CD4-positive, alpha-beta memory T cell (primary cell): ENCODE measurements at places on chromosomes 16 and 17.

GRCh38 chr17:74432766-74433391 lies 991 bp downstream of the GPRC5C start:
- no peak for DNase-seq

GRCh38 chr17:48351911-48352332 lies 78.1 kb downstream of the SKAP1 start:
- peak; percentile 31 for DNase-seq

- DNase-seq = peak; percentile 41
Observed at GRCh38 chr16:4327386-4328045, 11.6 kb downstream of the GLIS2 start.

- DNase-seq = no peak
Observed at GRCh38 chr17:50280068-50280467, 5.8 kb downstream of the TMEM92 start.

GRCh38 chr17:21538615-21539014 lies 153.7 kb upstream of the KCNJ18 start:
- DNase-seq = no peak

DNA sequence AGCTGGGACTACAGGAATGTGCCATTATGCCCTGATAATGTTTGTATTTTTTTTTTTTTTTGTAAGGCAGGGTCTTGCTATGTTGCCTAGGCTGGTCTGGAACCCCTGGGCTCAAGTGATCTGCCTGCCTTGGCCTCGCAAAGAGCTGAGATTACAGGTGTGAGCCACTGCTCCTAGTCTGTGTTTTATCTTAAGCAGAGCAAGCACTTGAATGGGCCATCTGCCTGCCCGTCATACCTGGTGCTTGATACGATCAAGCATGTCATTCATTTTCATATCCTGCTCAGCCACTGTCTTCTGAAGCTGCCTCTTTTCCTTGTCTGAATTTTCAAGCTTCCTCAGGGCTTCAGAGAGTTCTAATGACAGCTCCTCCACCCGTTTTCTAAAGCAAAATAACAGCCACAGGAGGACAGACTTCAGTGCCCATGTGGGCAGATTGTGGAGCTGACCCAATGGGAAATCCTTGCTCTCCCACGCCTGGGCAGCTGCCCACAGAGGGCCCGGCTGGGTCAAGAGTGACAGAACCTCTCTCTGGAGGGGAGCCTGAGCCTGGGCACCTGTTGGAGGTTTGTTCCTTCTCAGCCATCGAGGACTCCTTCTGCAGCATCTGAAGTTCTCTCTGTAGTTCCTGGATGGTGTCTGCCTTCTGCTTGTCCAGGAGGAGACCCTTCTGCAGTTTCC lies 36.5 kb downstream of the DHX38 start:
- no peak for DNase-seq

DNA sequence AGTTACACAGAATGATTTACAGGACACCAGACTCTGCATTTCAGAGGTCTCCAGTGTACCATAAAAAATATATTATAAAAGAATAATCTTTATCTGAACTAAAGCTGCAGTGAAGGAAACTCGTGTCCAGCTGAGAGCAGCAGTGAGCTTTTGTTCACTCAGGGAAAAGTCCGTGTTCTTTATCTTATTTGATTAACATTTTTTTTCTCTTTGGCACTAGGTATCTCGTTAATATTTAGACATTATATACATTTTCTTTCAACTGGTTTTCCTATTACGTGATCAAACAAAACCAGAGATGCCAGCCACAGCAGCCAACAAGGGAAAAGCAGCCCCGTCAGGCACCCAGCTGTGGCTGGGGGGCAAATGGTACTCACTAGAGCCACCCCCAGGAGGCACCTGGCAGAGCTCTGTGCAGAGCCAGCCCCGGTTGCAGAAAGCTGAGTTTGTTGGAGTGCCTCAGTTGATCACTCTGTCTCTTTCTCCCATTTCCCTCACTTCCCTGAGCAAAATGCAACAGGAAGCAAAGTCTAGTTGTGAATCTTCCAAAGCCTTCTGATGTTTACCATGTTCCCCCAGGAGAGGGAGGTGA lies 1.1 kb upstream of the HS3ST4 start:
- no peak for DNase-seq

DNA sequence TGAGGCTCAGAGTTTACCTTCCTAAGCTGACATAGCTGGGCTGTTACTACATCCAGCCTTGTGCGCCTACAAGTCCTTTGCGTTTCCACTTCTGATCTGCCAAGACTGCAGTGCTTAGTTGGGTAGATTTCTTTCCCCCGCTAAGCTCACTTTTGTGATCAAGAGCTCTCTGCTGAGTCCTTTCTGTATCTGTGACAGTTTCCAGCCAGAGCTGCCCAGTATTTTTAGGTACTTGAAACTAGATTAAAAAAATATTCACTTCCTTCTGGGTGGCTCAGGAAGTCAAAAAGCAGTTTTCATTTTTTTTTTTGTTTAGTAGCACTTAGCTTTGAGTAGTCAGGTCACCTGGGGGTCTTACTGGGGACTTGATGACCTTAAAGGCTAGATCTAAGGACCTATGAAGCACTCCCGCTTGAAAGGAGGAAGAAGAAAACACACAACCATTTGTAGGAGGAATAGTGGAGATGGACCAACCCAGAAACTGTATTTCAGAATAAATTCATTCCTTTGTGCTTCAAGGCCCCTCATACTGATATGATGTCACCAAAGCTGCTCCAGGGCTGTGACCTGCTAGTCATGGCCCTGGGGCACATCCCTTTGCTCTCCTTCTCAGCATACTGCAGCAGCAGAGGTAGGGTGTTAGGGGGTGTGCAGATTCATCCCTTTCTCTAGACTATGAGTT lies 75.6 kb upstream of the HNF1B start:
- DNase-seq = no peak

DNA sequence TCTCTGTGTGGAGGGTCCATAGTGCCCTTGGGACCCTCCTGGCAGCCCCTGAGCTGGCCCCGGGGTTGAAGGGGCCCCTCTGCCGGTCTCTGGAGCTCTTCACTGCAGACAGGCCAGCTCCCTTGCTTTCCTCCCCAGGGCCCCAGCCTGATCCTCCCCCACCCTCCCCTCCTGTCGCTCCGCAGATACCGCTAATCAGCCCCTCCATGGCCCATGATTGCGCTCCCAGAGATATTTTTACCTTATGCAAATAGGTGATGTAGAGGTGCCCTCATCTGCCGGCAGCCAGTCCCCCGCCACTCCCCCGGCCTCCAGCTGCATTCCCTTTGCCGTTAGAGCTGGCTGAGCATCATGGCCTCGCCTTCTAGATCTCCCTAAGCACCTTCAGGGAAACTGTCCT lies 9.2 kb downstream of the MMP15 start:
- DNase-seq = peak; percentile 6

GRCh38 chr17:19411631-19412030 lies 599 bp downstream of the RNF112 start:
- DNase-seq = no peak

DNA sequence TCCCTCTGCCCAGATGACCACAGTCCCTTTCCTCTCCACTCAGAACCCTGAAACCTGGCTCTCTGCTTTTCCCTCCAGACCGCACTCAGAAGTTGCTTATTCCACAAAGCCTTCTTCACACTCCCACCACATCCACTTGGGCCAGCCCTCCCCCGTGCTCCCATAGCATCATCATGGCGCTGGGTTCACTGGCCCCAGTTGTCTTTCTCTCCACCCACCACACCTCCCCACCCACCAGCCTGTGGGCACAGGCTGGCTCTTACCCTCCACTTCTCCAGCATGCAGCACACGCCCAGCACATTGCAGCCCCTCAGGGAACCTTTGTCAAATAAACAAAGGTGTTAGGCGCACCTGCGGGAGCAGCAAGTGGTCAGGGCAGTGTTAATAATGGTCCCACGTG lies 130.0 kb downstream of the KATNIP start:
- DNase-seq = no peak

DNA sequence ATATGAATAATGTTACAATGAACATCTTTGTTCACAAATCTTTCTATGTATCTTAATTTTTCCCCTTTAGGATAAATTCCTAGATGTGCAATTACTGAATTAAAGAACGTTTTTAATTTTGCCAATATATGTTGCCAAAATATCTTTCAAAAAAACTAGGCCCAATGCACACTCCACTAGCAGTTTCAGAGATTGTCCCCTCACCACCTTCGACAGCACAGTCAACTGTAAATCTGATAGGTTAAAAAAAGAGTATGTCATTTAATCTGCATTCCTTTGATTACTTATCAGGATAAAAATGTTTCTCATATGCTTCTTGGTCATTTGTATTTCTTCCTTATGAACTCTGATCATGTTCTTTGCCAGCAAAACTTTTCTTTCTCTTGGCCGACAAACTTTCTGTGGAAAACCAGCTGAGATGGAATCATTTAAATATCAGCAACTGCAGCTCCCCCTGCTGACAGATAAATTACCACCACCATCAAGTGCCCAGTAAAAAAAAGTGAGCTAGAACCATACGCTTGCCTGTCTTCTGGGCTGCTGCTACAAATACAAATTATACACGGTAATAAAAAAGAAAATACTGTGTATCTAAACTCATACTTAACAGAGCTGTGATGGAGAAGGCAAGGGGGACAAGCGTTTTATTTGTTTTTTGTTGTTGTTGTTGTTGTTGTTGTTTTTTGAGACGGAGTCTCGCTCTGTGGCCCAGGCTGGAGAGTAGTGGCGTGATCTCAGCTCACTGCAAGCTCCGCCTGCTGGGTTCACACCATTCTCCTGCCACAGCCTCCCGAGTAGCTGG lies 19.6 kb upstream of the KANSL1 start:
- peak; percentile 73 for DNase-seq

DNA sequence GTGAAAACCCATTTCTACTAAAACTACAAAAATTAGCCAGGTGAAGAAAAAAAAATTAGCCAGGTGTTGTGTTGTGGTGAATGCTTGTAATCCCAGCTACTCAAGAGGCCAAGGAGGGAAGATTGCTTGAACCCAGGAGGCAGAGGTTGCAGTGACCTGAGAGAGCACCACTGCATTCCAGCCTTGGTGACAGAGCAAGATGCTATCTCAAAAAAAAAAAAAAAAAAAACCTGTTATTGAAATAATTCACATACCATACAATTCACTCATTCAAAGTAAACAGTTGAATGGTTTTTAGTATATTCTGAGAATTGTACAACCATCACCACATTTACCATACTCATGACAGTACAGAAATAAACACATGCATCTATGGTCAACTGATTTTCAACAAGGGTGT lies 31.0 kb downstream of the ZNRF1 start:
- no peak for DNase-seq

- DNase-seq = peak; percentile 19
Observed at GRCh38 chr17:67431249-67432015, 54.4 kb downstream of the PITPNC1 start.

DNA sequence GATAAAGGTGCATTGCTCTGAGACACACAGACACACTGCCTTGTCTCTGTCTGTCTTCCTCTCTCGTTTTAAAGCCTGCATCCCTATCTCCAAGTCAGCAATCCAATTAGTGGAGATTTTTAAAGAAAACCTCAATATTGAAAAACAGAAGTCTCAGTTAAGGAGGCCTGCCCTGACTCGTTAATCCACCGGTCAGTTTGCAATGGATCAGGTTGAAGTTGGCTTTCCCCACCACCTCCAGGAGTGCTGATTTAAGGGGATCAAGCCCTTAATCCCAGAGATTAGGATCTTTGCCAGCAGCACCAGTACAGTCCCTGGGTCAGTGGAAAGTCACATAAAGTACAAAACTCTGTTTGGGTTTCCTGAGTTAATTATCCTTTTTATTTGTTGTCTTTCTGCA lies 271.1 kb upstream of the ASIC2 start:
- no peak for DNase-seq

DNA sequence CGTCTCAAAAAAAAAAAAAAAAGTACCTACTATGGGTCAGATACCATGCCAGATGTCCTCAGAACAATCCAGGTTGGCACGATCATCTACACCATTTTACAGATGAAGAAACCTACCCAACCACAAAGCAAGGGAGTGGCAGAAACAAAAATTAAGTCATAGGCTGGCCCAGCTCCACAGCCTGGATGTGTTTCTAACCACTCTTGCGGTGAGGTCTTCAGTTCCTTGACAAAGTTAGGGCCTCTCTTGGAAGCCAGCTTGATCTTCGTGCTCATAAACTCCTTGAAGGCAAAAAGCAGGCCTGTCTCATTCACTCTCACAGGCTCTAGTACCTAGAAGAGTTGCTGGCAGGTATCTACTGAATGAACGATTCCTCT lies 6.2 kb downstream of the GGA2 start:
- DNase-seq = no peak

DNA sequence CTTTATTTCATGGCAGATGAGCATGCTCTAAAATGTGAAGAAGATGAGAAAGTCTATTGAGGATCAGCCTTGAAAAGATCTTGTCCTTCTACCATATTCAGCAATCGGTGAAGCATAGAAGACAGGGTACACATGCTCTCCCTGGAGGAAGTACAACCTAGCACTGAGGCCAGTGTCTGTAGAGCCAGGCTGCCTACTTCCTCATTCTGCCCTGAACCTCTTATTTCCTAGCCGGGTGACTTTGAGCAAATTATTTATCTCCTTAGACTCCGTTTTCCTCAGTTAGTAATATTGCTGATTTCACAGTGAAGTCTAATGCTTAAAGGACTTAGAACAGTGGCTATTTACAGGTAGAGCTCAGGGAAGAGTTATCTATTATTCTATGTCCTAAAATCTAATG lies 58.4 kb downstream of the TMEM100 start:
- no peak for DNase-seq

- DNase-seq = no peak
Observed at GRCh38 chr17:66348584-66349165, 46.3 kb downstream of the PRKCA start.

GRCh38 chr17:16419929-16420271 lies 4.5 kb downstream of the TRPV2 start:
- DNase-seq = no peak

DNA sequence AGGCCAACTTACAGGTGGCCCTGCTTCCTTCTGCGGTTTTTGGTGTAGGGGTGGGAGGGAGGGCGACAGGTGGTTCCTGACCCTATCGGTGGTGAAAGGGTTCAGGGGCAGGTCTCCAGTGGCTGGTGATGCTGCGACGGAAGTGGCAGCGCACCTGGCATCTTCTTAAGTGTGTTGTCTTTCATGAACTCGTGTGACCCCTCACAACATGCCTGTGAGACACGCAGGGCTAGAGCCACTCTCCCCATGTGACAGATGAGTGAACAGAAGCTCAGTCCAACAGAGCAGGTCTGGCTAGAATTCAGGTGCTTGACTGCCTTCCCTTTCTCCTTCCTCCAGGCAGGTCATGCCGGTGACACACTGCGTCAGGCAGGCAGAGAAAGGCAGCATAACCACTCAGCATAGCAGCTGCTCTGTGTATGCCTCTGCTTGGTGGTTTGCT lies 8.0 kb downstream of the TNFAIP1 start:
- no peak for DNase-seq

DNA sequence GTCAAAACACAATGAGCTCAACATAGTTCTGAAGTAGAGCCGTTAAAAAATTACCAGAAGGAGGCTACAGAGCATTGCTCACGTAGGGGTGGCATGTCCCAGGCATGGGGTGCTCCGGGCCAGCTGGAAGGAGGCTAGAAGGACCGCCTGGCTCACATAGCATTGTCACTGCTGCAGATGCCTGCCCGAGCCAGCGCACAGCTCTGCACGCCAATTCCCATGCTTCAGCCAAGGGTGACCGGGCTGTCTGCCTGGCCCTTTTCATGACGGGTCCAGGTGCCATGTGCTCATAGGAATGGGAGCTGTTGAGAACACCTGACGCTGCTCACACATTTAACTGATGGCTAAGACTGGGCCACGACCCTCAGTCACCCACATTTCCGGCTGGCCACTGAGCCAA lies 228.9 kb upstream of the FOXF1 start:
- no peak for DNase-seq

- DNase-seq = no peak
Observed at GRCh38 chr16:7597677-7598076, 265.0 kb downstream of the RBFOX1 start.

- DNase-seq = no peak
Observed at GRCh38 chr16:57640612-57641011, 12.2 kb downstream of the ADGRG1 start.

- DNase-seq = peak; percentile 19
Observed at GRCh38 chr16:57639172-57639887, 10.9 kb downstream of the ADGRG1 start.
